ENCODE measurements at places on chromosomes 7 and 10.

GRCh38 chr7:30896036-30896435 is 15.6 kb upstream of the AQP1 start:
- DNase-seq, result no peak

DNA sequence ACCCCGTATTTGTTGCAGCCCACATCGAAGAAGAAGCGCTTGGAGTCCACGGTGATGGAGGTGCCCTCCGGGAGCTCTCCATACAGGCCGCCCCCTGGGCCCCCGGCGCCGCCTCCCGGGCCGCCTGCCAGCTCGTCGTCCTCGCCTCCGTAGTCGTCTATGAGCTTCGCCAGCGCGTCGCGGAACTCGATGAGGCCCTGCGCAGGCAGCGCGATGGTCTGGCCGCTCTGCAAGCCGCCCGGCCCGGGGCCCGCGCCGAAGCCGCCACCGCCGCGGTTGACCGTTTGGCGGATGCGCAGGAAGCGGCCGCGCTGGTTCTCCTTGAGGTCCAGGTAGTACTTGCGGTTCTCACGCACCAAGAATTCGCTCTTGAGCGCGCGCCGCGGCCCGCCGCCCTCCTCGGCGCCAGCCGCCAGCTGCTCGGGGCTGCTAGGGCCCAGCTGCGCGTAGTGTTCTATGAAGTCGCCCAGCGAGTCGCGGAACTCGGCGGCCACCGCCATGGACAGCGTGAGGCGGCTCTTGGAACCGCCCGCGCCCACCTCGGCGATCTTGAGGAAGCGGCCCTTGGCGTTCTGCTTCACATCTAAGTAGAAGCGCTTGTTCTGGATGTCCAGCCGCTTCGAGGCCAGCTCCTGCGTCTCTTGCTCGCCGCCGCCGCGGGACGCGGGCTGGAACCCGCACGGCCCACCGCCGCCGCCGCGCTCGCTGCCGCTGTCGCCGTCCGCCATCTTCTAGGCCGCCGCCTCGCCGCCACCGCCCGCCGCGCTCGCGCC is 523 bp downstream of the PURB start:
- DNase-seq, result no peak

DNA sequence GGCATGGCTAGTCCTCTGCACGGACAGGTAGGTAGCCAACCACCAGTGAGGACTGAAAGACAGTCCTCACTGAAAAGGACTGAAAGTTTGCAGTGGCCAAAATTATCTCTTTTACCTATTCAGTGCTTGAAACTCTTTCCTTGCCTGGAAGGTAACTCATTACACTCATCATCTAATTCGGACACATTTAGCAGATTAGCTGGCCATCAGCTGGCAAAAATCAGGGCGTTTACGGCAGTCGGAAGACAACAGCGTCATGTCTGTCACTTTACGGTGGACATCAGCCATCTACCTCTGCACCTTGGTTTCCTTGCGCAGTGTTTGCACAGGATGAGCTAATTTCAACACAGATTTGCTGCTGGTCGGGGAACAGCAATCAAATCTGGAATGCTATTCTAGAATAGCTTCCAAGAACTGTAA is 740 bp downstream of the ANXA7 start:
- DNase-seq, result no peak

DNA sequence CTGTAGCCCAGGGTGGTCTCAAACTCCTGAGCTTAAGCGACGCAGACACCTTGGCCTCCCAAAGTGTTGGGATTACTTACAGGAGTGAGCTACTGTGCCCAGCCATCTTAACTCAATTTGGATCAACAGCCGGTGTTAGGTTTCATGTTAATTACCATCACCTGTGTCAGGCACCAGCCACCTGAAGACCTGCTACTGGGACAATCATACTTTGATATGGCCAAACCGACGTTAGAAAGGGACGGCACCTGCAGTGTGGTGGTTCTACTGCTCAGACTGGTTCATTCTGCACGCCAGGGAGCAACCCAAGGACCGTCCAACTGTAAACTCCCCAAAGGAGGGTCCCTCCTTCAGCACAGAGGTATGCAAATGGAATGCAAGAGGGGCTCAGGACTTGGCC is 74.2 kb upstream of the CYTH3 start:
- no peak for DNase-seq

DNA sequence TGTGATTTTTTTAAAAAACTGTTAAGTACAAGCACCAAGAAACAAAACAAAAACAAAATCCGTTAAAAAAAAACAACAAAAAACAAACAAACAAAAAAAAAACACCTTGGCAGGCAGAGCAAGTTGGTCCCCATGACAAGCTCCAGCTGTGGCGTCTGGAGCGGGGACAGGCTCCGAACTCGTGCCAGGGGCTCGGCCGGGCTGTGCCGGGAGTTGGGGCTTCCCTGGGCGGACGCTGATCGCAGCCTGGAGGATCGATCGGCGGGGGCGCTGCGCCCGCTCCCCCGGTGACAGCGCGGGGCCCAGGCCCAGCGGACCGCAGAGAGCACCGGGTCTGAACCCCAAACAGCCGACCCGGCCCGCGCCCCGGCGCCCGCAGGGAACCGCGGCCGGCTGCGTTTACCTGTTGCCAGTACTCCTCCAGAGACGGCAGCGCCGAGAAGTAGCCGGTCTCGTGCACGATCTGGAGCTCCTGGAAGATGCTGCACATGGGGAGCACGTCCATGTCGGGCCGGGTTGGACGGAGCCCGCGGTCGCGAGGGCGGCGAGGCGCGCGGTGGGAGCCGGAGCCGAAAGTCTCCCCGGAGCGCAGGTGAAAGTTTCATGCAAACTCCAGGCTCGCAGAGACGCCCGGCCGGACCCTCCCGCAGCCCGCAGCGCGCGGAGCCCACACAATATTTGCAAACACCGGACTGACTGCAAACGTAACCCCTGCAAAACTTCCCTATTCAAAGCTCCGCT is at the start of gene KLF6:
Gene KLF6 (minus strand): TSS at position 700 of the 741 bp plus-strand sequence. CDS start 195 bp downstream, at position 505.
- DNase-seq, result no peak

DNA sequence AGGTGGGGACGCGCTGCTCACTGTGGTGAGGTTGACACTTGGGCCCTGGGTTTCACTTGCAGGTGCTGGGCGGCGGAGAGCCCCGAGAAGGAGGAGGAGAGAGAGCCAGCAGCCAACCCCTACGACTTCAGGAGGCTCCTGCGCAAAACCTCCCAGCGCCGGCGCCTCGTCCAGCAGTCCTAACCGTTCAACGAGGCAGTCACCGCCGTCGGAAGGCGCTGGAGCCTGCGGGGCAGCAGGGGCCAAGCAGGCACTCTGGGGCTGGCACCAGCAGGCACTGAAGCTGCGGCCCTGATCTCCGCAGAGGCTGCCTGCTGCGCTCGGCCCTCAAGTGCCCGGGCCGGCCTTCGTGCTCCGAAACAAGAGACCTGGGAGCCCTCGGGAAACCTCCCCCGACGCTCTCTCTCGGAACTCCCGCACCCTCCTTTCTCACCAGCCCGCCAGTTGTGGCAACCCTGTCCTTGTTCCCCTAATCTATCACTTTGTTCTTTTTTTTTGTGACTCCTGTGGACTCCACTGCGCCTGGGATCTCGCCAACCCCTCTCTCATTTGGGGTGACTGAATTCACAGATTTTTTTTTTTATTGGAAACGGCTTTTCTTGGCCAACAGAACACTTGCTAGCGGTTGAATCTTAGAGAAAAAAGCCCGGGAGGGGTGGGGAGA is 4.7 kb upstream of the GAD2 start:
- no peak for DNase-seq

DNA sequence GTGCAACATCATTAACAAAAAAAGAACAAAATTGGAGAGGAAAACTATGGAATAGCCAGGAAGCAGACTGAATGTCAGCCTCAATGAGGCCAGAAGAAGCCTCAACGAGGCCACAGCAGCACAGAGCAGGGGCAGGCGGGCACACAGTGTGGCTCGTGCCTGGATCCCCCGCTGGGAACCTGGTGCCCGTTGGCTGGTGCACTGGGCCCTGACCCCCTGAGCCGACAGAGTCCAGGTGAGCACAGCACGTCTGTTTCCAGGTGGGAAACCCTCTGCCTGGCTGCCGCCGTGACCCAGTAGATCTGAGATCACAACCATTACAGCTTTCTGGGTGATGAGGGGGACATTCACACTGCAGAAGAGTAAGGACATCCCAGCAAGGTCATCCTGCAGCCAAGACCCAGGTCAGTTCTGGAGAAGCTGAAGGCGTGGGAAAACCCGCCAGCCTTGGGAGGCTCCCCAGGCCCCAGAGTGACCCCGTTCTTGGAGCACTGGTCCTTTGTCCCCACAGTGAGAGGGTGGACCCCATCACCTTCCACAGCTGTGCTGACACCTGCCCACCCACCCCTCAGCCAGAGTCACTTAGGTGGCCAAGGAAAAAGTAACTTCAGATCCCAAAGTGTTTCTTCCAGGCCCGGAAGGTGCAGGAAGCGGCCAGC is 222.1 kb downstream of the ADARB2 start:
- no peak for DNase-seq

GRCh38 chr7:90919816-90920215 is 323.7 kb downstream of the CDK14 start:
- no peak for DNase-seq
